CD8-positive, alpha-beta memory T cell (primary cell): ENCODE measurements at places on chromosomes 5 and 9. TPM values are rescaled to one million over a fixed set of nuclear protein-coding genes. Genes with fewer than 3 reads are reported as not detected.

Gene SPATA31A6
- polyA plus RNA-seq, result not detected

- no peak for DNase-seq
Measured at GRCh38 chr5:97101189-97101910, 41.1 kb downstream of the LIX1 start.

DNA sequence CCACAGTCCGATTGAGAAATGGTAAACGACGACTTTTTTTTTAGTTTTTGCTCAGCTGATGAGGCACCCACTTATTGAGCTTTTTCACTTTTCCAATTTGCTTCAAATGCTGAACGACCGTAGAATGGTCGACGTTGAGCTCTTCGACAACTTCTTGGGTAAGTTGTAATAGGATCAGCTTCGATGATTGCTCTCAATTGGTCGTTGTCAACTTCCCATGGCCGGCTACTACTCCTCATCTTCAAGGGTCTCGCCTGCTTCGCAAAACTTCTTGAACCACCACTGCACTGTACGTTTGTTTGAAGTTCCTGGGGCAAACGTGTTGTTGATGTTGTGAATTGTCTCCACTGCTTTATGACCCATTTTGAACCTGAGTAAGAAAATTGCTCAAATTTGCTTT is 35.7 kb downstream of the NSD1 start:
- DNase-seq, result no peak

Gene AGXT2
- not detected for polyA plus RNA-seq

GRCh38 chr5:58800356-58800755 is 217.5 kb downstream of the RAB3C start:
- no peak for DNase-seq

DNA sequence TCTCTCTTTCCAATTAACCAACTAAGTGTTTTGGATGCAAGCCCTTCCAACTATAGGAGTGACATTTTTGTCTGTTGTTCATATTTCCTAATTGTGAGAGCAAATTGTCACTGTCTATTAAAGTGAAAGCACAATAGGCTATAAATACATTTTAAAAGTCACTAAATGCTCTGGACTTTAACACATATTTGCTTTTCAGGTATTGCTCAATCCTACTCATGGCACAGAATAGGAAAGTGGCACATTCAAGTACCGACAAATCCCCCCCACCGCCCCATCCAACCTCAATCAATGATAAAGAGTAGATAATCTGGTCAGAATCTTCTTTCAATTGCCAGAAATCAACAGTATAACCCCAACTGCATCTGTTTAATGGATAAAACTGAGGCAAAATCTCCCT is 419.8 kb downstream of the PLK2 start:
- no peak for DNase-seq

- DNase-seq, result no peak
Measured at GRCh38 chr5:171661143-171661542, 124.5 kb upstream of the SMIM23 start.

DNA sequence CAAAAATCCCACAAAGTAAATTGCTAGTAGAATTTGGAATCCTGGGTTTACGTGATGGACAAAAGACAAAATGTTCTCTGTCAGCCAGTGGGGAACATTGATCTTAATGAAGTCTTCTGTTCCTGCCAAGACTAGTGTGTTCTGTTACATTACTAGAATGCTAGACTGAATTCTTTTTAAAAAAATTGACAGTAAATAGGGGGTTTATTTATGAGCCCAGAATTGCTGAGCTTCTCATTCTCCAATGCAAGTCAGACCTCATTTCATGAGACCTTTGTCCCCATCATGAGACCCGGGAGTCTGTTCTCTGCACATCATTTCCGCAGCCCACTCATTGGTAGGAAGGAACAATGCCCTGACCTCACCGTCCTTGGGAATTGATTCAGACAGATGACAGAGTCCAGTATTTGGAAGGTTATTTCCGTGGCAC is 173.8 kb upstream of the OTULINL start:
- no peak for DNase-seq

GRCh38 chr5:73946919-73947602 is 321.1 kb downstream of the ARHGEF28 start:
- no peak for DNase-seq

DNA sequence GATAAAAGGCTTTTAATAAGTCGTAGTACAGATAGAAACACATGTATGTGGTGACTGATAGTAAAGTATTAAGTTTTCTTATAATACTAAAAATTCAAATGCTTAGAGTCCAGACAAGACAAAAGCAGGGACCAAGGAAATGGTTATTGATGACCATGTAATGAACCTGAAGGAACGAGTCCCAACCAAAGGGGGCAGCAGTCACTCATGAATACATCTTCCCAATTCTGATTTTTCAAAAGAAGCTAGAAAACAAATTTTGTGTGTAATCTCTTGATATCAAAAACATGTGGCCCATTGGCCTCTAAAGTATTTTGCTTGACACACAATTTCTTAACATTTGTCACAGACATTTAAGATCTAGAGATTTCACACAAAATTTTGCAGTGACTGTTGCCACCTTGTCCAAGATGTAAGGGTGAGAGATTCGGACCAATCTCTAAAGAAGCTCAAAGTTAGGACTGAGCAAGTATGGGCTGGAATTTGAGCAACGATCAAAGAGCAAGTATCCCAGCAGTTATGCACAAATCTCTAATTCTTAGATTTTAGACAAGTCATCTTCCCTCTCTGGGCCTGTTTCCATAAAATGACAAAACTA is 66.8 kb downstream of the ARL15 start:
- DNase-seq, result no peak

- DNase-seq, result no peak
Measured at GRCh38 chr9:1536522-1537170, 478.5 kb upstream of the SMARCA2 start.

DNA sequence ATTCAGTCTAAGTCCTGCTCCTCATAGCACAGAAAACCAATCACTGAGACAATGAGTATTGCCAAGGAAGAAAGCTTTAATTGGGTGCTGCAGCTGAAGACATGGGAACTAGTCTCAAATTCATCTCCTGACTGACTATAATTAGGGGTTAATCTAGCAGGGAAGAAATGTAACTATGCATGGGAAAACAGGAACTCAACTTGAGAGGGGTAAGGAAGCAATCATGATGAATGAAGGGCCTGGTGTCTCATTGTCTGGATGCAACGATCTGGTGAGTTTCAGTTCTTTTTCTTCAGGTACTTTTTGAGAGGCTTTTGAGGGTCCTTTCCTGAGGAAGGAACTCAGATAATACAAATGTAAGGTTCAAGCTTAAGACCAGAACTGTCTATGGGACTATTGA is 24.0 kb upstream of the OCLN start:
- DNase-seq, result no peak

Gene SELENOP
- polyA plus RNA-seq, result not detected

GRCh38 chr9:130444565-130445221 is at the start of gene ASS1:
Gene ASS1 (plus strand): TSS chr9:130444961. CDS start chr9:130452229, 7,268 bp downstream.
- no peak for DNase-seq

Gene MAMDC2
- 0.10 TPM for polyA plus RNA-seq

GRCh38 chr5:119367502-119368237 is 11.9 kb downstream of the TNFAIP8 start:
- no peak for DNase-seq
